ENCODE measurements at places on chromosomes 12 and 14.
A peak's percentile ranks its signal among the peaks of the same experiment; 100 is the strongest.

DNA sequence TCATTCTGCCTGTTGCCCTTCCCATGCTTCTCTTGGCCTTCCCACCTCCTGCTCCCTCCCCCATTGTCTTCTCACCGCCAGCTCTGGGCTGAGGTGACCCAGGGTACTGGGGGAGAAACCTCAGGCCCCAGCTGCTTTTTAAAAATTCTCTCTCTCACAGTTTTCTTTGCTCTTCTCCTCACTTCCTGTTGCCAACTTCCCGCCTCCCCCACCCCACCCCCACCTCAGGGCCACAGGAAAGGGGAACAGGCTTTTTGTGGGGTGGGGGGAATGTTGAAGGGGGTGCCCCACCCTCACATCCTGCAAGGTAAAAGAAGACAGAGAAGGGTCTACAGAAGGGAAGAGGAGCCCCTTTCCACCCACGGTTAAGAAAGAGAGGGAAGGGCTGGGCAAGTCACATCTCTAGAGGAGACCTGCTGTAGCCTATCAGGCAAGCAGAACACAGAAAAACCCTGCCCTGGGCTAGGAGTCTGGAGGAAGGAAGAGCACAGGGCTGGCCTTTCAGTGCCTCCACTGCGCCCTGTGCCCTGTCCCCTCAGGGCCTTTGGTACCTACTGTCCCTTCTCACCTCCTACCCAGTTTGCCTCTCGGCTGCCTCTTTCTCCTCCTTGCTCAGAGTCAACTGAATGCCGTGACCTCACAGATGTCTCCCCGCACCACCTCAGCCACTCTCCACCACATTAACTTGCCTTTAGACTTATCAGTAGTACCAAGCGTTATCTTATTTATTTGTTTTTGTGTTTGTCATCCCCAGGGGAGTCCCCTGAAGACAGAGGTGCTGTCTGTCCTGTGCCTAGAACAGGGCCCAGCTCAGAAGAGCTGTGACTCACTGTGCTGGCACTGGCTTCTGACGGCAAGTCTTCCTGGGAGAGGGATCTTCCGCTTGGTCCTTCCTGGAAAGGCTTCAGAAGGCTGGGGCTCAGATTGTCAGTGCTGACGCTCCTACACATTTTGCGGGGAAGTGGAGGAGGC lies 1.7 kb downstream of the ARHGAP9 start:
- DNase-seq, result peak; percentile 66

DNA sequence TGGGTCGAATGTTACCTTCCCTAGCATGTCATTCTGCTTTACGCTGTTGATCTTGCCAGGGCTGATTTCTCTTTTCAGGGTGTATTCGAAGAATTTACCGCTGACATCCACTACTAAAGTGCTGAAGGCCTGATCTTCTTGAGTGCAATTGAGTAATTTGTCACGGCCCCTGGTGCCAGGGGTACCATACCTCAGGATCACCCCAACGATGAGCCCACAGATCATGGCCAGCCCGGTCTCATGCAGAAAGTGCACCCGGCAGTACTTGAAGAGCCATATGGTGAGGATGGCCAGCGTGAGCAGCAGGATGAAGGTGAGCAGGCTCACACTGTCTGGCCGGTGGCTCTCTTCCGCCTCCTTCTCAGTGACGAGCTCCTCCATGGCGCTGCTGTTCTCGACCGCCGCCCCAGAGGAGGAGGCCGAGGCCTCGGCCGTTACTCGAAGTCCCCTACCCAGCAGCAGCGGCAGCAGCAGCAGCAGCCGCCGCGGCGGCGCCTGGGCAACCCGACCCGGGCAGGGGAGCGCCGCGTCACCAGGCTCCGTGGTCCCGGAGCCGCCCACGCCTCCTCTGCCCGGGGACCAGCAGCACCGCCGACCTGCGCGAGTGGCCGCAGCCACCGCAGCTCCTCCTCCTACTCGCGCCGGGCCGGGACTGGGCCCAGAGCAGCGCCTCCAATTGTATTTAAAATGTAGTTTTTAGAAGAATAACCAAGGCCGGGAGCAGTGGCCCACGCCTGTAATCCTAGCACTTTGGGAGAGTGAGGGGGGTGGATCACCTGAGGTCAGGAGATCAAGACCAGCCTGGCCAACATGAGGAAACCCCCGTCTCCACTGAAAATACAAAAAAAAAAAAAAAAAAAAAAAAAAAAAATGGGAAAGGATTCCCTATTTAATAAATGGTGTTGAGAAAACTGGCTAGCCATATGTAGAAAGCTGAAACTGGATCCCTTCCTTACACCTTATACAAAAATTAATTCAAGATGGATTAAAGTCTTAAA lies 58.5 kb upstream of the TMPO start:
- DNase-seq, result no peak

DNA sequence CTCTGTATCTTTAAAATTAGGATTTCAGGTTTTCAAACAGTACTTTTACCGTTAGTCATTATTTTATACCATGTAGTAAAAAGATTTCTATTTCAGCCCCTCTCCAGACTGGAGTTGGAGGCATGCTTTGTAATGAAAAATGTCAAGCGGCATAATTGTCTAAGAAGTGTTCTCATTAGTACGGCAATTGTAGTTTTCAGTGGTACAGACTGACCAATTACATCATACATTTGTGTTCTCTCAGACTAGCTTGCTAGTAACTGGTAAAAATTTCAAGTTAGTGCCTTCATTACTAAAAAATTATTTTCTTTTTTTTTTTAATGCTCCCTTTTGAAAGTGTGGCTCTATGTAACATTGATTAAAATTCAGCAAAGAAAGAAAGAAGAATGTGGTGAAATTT lies 4.5 kb downstream of the USP30 start:
- DNase-seq, result no peak

DNA sequence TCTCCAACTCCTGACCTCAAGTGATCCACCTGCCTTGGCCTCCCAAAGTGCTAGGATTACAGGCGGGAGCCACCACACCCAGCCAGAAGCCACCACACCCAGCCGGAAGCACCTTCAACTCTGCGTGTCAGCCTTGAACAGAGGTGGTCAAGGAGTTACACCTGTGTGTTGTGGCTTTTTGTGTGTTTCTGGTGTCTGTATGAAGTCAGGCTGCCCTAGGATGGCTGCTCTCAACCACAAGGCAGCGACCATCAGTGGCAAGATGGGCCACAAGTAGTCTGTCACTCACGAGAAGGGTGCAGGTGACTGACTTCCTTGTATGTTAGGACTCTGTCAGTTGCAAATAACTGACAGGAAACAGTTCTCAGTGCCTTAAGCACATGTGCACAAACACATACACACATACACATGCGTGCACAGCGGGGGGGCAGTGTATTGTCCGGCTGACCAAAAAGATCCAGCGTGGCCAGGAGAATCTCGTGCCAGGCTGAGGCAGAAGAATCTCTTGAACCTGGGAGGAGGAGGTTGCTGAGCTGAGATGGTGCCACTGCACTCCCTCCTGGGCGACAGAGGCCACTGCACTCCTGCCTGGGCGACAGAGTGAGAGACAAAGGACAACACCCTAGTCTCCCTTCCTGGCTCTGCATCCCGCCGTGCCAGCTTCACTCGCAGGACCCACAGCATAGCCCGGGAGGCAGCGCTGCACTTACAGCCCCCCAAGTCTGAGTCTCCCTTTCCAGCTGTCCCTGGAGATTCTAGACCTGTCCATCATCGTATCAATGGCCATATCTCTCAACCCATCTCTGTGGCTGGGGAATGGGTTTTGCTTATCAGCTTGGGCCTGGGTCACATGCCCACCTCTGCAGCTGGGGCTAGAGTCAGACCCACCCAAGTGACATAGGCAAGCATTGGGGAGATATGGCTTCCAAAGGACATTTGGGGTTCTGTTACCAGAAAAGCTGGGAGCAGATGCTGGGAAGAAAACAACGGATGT lies 13.7 kb downstream of the P2RX4 start:
- DNase-seq, result peak; percentile 14

DNA sequence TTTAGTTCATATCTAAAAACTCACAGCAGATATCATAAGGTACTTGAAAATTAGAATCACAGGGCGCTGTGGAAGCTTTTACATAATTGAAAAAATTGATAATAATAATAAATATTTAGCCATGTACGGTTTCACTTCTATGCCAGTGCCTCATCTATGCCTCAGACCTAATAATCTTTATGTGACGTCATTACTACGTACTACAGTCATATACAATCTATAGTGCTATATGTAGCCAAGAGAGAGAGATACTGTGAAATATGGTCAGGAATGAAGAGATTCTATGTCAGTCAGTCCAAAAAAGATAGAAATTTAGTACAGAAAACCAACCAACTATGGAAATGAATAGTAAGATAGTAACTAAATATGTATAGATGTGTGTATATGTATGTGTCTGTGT lies 1010.5 kb downstream of the NRXN3 start:
- no peak for DNase-seq

Measured in OCI-M1 (cell line).